H9 (cell line): ENCODE measurements at places on chromosomes 12 and 14.

GRCh38 chr12:15963271-15963670 is 52.1 kb downstream of the DERA start:
- DNase-seq = no peak

GRCh38 chr14:73744874-73745529 is 30.8 kb upstream of the PNMA1 start:
- peak; percentile 22 for DNase-seq

GRCh38 chr14:53151523-53152183 is 1.5 kb downstream of the DDHD1 start:
- DNase-seq = no peak

DNA sequence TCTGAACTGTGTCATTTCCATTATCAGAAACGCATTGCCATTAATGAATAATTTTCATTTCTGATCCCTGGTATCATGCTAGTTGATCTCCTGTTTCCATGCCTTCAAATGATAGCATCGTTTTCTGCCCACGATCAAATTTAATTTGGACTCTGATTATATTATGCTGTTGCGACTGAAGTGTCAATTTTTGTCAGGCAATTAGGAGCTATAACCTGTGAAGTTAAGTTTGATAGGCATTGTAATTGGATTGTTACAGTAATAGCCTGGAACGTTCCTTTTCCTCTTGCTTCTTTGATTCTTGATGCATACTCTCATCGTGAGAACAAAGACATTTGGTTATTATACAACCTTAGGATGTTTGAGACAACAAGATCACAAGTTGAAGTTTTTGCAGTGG is 356.3 kb downstream of the VRK1 start:
- no peak for DNase-seq

DNA sequence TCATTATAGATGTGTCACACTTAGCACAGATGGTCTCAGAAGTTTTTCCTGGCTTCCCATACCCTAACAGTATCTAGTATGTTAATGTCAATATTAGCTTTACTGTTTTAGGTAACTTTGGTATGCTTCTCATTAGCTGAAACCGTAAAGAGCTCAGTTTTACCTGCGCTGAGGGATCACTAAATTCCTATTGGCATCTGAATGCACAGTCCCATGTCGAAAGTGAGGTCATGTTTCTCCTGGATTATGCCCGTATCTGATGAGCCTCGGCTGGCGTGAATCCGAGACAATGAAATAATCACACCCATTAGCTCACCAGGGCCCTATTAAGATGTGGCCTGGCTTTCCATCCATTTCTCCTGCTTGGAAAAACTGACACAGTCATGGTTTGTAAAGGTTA is 418.2 kb downstream of the ZFP36L1 start:
- no peak for DNase-seq

GRCh38 chr14:89845346-89845745 is 109.2 kb downstream of the EFCAB11 start:
- no peak for DNase-seq

DNA sequence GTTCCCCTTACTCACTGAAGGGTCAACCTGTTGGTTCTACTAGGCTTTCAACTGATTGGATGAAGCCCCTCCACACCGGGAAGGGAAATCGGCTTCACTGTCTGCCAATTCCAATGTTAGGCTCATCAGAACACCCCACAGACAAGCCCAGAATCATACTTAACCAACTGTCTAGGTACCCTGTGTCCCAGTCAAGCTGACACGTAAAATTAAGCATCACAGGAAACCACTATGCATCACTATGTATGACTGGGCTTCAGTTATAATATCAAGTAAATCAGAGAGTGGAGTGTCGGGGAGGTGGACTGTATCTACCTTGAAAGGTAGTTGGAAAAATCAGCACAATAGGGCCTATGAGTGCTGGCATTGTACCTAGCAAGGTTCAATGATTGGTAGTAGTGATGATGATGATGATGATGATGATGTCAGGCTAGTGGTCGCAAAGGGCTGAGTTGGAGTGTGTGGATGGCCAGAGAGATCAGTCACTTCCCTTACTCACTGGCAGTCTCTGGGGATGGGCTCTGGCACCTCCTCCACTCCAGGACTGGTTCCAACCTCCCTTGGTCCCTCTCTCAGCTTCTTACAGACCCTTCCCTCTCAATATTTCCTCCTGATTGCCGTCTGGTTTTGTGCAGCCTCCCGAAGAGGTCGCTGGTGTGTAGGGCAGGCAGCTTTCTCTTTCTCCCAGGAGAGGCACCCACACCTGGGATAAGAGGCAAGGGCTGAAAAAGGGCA is 3.3 kb upstream of the ATG101 start:
- DNase-seq = no peak

GRCh38 chr12:21172079-21172478 is 41.1 kb downstream of the SLCO1B1 start:
- DNase-seq = no peak

- DNase-seq = no peak
Observed at GRCh38 chr14:92649934-92650545, 98.4 kb downstream of the LGMN start.

- DNase-seq = no peak
Observed at GRCh38 chr14:94239406-94239805, 53.7 kb downstream of the SERPINA10 start.

- DNase-seq = no peak
Observed at GRCh38 chr14:36553656-36554260, 28.7 kb downstream of the NKX2-8 start.

GRCh38 chr12:129169928-129170327 is 316.6 kb downstream of the GLT1D1 start:
- DNase-seq = no peak

GRCh38 chr12:85573635-85574214 is 262.5 kb downstream of the RASSF9 start:
- no peak for DNase-seq

- no peak for DNase-seq
Observed at GRCh38 chr14:62706217-62706616, 339.0 kb downstream of the KCNH5 start.

- DNase-seq = no peak
Observed at GRCh38 chr12:111406474-111407376, 1.0 kb downstream of the SH2B3 start.
